ENCODE measurements at places on chromosomes 7 and 10.

GRCh38 chr10:131532291-131532690 is 220.8 kb upstream of the TCERG1L start:
- DNase-seq, result no peak

DNA sequence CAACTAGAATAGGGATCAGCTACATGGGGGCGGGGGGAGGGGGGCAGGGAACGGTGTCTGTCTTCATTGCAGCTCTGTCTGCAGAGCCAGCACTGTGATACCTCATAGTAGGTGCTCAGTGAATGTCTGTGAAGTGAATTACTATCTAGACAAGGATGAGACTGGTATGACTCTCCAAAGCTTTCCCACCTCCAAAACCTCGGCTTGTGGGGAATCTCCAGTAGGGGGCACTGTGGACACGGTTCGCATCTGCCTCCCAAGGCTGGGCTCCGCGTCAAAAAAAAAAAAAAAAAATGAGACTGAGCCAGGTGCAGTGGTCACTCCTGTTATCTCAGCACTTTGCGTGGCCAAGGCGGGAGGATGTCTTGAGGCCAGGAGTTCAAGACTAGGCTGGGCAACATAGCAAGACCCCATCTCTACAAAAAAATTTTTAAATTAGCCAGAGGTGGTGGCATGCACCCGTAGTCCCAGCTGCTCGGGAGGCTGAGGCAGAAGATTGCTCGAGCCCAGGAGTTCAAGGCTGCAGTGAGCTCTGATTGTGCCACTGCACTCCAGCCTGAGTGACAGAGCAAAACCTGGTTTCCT is 9.6 kb downstream of the TRIM56 start:
- DNase-seq, result peak; percentile 80

DNA sequence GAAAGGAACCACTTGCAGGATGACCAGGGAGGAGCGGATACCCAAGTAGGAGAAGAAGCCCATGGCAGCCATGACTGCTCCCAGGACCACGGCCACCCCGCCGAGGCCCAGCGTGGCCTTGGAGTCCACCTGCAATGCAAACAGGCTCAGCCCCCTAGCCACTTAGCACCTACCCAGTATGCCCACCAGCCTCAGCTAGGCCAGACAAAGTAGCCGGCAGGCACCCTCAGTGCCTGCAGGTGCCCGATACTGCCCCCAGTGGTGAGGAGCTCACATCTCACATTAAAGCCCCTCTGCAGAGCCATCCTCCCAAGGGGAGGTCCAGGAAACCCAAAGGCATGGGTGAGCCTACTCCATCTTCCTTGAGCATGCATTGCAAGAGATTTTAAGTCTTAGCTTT is 6.6 kb downstream of the NPC1L1 start:
- peak; percentile 62 for DNase-seq

DNA sequence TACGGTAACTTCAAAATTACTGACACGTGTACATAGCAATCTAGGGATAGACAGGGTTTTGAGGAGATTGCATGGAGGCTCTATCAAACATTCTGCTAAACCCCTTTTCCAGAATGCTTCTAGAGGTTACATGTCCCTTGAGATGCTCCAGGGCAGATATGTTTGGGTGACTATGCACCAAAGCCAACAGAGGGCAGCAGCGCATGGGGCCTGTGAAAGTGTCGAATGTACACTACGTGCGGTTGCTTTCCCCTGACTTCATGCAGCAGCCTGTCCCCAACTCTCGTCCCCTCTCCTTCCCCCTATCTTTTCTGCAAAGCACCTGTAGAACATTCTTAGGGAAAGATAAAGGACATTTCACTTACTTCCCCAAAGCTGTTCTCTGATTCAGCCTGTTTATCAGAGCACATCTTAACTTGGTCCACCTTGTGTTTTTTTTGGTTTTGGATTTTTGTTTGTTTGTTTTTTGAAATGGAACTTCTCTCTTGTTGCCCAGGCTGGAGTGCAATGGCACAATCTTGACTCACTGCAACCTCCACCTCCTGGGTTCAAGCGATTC is 90.2 kb downstream of the UBE3C start:
- peak; percentile 23 for DNase-seq

DNA sequence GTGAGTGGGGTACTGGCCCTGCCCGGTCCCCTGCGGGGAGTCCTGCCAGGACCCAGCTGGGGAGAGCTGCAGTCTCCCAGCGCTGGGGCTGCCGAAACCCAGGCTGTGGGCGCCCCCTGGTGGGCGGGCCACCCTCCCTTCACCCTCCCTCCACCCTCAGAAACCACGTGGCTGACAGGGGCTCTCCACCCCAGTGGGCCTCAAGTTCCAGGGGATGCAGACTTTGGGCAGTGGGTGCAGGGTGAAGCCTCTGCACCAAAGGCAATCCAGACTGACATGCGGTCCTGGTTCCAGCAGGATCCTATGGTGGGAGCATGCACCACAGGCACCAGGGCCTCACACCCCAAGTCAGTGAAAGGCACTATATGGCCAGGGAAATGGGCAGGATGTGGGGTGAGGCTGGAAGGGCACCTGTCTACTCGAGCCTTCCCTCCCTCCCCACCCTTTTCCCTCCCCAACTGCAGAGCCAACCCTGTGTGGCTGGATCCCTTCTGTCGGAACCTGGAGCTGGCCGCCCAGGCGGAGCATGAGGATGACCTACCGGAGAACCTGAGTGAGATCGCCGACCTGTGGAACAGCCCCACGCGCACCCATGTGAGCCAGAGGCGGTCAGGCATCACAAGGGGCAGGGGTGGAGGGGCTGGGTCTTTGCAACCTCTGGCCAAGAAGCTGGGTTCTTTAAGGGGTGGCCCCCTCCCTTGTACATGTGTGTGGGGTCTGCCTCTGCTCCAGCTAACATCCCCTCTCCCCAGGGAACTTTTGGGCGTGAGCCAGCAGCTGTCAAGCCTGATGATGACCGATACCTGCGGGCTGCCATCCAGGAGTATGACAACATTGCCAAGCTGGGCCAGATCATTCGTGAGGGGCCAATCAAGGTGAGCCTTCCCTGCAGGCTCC is 38.8 kb downstream of the PSAP start:
- DNase-seq, result peak; percentile 89

DNA sequence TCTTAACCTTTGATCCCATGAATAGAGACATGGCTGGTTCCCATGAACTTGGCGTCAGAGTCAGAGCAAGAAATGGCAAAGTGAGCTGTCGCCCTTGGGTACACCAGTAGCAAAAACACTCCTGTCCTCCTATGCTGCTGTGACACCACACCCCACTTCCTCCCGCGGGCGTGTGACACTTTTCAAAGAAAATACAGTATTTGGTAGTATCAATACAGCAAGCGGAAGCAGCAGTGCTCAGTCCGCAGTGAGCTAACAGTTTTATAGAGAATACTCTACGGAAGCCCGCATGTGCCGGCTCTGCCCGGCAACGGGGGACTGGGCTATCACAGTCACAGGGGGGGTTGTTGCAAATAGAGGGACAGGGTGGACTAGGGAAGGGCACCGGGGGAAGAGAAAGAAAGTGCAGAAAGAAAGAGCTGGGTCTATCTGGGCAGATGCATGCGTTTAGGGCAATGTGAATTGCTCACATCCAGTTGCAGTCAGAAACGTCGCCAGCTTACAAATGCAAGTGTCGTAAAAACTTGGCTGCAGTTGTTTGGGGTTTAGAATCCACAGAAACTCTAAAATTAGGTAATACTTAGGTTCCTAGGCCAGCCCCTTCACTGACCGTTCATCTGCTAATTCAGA is 49.8 kb downstream of the PRKCQ start:
- no peak for DNase-seq

DNA sequence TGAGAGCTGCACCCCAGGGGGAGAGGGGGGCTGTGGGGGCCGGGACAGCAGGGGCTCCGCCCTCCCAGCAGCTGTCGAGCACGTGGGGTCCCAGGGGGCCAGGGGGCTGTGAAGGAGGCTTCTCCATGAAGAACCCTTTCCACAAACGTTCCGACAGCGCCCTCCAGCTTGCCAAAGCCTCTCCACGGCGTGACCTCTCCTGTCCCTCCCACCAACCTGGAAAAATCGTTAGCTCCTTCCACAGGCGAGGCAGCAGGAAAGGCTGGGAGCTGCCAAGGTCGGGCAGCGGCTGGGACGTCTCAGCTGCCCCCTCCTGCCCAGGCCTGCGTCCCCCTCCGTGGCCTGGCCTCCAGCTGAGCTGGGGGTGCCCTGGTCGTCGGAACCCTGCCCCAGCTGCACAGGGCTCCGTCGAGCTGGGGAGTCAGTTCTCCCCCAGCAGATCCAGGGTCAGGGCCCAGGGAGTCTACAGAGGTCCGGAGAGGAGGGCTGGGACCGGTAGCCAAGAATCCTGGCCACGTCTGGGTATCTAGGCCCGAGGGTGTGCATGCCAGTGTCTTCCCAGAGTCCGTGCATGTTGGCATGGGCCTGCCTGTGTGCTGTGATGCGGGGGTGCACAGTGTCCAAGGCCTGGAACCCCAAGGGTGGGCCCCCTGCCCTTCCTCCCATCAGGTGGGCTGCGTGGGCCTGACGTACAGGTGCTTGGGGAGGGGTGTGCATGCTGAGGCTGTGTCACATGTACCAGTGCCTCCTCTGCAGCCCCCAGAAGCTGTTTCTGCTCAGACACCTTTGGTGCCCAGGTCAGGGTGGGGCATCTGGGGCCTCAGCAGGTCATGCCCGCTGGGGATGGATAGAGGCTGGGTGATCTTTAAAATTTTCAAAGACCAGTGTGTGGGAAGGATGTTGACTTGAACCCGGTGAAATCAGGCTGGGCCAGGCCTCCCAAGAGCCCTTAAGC is 66.5 kb downstream of the UNCX start:
- no peak for DNase-seq

- DNase-seq, result no peak
Observed at GRCh38 chr10:3231951-3232730, 59.6 kb upstream of the PITRM1 start.

DNA sequence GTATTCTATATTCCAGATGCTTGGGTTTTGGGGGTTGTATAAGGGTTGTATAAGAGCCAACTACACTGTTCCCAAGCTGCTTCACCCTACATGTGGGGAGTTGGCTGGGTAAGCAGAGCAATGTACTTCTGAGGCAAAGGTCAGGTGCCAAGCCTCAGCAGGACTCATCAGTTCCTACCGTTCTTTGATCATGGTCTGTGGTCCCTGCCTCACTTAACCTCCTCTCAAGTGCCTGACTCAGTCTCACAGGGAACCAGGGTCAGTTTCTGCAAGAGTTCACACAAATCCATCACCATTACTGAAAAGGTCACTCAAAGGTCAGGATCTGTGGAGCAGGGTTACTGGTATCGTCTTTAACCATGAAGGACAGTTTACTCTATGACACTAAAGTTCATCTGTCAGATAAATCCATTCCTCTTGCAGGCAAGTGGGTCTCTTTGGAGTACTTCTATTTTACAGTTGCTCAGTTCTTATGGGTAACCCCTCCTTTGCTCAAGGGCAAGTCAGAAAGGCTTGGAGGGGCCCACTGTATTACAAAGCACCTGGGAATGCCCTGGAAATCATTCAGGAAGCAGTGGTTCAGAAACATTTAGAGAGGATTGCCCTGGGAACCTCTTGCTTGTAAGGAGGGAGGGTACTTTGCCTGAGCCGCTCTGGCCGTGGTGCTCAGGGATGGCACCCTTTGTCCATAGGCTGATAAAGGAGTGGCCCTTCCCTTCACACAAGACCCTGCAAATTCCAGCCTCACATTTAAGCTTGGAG is 184.3 kb upstream of the CDCA7L start:
- no peak for DNase-seq

- no peak for DNase-seq
Observed at GRCh38 chr7:44225566-44226395, 25.0 kb downstream of the YKT6 start.

GRCh38 chr10:6274484-6274883 is 71.8 kb downstream of the PFKFB3 start:
- no peak for DNase-seq

- DNase-seq, result no peak
Observed at GRCh38 chr10:132102071-132102716, 36.4 kb downstream of the JAKMIP3 start.

- no peak for DNase-seq
Observed at GRCh38 chr10:103525901-103526300, 32.4 kb downstream of the NEURL1 start.

DNA sequence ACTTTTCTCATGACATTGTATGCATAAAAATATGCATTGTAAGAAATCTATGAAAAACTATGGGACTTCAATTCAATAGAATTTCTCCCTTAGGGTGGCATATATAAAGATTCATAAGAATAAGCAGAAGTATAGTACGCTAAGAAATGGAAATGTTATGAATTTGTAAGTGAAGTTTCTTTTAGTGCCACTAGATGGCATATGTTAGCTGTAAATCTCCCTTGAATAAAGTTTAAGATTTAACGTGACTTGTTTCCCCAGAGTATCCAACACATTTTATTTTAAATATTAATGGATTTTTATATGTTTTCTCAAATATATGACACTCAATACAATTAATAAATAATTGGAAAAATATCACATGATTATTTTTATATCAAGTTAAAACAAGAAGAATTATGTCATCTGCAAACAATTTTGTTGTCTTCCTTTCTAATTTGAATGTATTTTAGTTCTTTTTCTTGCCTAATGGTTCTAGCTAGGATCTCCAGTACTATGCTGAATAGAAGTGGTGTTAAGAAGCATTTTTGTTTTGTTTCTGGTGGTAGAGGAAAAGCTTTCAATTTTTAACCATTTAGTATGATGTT is 287.2 kb downstream of the HGF start:
- DNase-seq, result no peak

DNA sequence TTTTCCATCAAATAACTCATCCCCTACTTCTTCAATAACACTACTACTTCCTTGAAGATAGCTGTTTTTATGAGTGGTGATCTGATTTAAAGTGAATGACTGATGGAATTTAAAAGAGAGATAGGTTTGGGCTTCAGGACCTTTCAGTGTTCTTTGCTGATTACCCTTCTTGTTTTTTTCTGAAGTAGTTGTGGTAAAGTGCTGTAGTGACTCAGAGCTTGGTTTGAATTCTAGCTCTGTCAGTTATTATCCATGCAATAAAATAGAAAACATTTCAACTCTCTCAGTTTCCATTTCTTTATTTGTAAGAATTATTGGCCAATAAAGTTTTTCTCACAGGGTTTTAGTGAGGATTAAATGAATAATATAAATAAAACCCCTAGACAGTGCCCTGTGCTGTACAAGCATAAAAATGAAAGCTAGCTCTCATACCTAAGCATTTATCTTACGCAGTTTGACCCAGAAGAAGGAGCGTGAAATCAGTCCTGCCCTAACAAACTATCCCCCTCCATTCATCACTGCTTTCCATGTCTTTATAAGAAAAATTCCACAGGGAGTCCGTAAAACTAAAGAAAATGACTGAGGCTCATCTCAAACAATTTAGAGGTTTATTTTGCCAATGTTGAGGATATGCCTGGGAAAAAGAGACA is 25.1 kb upstream of the AKAP9 start:
- DNase-seq, result no peak

GRCh38 chr10:92119340-92119739 is 171.5 kb downstream of the CPEB3 start:
- DNase-seq, result no peak

DNA sequence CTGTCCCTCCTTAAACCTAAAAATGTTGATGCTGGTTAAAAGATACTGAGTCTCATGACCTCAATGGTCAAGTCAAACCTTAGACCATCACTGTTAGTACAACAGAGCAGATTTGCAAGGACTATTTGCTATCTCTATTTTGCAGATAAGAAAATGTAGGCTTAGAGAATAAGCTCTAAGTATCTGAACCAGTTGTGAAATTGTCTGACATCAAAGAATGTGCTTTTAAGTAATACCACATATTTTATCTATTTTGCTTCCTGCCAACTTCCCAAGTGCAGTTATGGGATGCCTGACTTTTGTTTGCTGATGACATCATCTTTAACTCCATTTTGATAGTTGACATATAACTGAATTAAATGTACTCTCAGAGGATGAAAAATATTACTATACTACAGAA is 83.6 kb upstream of the TMEM106B start:
- DNase-seq, result no peak
